ENCODE measurements at places on chromosomes 4 and X.

DNA sequence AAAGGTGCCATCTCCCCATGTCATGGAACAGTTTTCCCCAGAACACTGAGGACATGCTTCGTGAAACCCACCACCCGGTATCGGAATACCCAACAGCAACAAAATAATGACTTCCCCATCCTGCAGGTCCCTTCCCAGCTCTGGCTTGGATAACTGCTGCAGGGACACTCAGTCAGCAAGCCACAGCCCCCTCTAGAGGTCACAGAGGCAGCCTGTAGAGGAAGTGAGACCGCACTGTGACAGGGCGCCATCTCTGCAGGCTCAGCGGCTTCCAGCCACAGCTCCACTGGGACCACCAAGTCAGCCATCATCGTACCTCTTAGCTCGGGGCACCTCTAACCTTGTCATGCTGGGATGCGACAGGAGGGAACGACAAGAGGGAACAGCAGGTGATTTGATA, 315.9 kb downstream of the LDB2 start:
- no peak for DNase-seq

GRCh38 chrX:152817078-152817764, 13.3 kb downstream of the CETN2 start:
- no peak for DNase-seq

- no peak for DNase-seq
Measured at GRCh38 chr4:128275346-128275745, 12.3 kb downstream of the PGRMC2 start.

DNA sequence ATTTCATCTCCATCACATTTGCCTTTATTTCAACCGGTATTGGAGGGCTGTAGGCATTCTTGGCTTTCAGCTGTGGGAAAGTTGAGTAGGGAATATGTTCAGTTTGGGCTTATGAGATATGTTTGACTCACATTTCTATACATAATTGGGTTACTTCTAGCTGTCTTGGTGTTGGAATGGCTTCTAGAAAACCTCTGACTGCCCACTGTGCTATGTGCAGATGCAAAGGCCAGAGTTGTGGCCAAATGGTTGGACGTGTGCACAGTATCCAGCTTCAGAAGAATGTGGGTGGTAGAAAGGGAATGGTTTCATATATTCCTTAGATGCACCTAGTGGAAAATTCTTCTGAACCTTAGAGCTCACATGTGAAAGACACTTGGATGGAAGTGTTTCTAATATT, 92.6 kb upstream of the H2AZ1 start:
- DNase-seq, result no peak

DNA sequence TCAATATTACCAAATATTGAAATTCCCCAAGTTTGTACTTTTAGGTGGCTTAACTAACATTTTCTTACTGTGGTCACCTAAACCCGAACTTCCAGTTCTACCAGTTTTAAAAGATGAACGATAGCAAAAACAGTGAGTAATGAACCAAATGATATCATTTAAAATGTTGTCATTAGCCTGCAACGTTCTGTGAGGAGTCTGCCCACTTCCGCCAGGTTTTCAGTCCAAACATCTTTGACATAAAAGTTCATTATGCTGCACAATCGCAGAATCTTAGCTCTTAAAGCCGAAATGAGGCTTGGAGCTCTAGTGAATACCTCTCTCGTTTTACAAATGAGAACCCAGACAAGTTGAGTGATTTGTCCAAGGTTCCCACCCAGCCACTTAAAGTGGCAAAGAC, 762 bp downstream of the PIGA start:
- no peak for DNase-seq

GRCh38 chr4:127965062-127965802, at the start of the genes ABHD18 and MFSD8:
Gene ABHD18 (plus strand): TSS chr4:127965406. CDS start chr4:127982956, 17,550 bp downstream.
Gene MFSD8 (minus strand): TSS chr4:127965173. CDS start chr4:127965133, 40 bp downstream.
- DNase-seq, result peak; percentile 100

DNA sequence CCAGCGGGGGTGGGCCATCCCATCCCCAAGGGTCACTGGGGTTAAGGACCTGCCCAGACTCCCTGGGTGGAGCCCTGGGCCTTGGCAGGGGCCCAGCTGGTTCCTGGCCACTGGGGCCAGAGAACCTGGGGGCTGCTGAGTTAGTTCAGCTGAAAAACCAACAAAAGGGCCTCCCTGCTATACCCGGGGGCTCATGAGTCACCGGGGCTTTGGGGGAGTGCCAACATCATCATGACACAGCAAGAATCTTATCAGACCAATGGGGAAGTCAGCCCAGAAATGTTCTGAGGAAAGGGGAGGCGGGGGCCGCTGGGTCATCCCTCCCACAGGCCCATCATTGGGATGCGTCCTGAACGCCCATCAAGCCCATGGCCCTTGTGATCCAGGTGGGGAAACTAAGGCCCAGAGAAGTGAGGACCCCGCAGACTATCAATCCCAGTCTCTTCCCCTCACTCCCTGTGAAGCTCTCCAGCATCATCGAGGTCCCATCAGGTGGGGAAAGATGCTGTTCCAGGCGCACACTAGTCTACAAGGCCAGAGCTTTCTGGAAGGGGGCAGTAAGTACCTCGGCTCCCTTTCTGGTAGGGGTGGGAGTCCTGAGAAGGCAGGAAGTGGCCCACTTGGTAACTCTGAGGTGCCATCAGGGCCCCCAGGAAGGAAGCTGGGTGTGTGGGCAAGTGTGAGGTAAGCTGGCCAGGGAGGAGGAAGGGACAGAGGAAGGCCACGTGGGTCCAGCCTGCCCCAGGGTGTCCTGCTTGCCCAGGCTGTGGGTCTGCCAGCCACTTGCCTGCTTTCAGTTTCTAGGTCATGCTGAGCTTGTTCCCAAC, 4.5 kb downstream of the G6PD start:
- peak; percentile 80 for DNase-seq

DNA sequence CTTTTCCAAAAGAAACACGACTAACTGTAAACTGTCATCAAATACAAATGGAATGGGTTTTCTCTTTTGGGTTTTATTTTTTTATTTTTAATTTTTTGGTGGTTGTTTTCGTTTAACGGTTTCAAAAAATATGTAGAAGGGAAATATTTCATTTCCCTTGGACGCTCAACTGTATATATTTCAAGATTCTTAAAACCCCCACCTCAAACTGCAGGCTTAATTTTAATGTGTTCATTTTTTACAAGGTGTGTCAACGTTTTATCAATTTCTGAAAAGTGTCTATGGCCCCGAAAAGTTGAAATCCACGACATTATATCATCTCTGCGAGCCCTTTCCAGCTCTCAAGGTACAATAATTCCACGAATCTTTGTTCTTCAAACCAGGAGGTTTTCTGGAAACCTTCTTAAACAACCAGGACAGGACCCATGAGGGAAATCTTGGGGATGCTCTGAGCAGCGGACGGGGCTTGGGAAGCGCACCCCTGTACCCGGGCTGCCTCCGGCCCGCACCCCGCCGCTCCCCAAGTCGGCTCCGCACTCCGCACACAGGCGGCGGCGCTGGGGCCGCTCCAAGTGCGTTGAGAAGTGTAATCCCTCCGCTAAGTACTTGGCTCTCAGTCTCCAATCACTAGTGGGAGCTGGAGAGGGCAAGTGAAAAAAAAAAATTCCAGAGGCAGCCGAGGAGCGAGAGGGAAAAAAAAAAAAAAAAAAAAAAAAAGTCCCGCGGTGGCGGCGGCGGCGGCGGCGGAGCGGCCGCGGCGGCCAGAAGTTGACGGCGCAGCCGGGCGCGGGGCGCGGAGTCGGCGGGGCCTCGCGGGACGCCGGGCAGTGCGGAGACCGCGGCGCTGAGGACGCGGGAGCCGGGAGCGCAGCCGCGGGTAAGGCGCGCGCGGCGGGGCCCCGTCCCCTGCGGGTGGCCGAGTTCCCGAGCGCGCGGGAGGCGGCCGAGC, at the start of gene BMPR1B:
TSS of gene BMPR1B (plus strand) at position 764 of the 949 bp plus-strand sequence. CDS start 346,470 bp downstream, outside the sequence.
- DNase-seq, result peak; percentile 47

- no peak for DNase-seq
Measured at GRCh38 chr4:174037631-174038030, 245.8 kb downstream of the FBXO8 start.

GRCh38 chrX:2594491-2594890, 93.7 kb upstream of the DHRSX start:
- DNase-seq, result no peak

DNA sequence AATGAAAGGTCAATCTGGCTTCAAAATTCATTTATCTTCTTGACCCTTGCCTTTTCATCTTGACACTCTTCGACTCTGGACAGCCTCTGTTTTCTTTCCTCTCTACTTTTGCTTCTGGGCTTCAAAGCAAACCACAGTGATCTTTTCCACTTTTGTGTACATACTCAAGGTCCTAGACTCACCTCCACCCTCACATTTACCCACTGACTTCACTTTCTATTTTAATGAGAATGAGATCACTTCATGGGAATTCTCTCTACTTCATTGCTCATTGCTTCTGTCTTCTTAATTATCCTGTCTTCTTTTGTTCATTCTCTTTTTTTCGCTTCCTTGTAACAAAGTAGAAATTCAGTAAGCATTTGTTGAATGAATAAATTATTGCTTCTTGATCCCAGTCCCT, 330.1 kb upstream of the HAND2 start:
- DNase-seq, result no peak

DNA sequence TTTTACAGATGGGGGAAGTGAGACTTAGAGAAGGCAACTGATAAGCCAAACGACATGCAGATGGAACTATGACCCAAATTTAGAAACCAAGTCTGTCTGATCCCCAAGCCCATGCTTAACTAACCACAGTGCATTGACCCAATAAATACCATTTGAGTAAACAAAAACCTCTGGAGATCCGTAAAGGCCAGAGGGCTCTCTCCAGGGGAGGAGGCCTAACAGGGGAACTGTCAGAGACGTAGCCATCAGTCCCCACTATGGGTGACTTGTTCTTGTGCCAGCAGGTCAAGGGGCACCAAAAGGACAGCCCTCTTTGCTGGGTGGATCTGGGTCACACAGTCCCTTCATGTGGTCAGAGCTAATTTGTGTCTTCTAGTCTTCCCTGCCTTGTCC, 420.2 kb downstream of the BCOR start:
- DNase-seq, result no peak

DNA sequence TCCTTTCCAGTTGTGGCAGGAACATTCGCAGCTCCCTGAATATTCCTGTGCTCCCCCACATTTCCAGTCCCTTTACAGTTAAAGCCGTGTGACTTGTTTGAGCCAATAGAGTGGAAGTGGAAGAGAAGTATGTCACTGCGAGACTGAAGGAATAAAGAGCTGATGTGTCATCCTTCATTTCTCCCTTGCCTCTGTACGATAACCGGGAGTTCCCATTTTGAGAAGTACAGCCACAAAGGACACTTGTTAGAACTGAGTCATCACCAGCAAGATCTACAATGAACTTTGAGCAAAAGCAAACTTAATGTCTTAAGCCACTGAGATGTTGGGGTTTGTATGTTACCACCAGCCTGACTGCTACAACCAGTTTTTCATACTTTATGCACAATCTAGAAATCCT, 92.3 kb downstream of the SPRY1 start:
- DNase-seq, result no peak

DNA sequence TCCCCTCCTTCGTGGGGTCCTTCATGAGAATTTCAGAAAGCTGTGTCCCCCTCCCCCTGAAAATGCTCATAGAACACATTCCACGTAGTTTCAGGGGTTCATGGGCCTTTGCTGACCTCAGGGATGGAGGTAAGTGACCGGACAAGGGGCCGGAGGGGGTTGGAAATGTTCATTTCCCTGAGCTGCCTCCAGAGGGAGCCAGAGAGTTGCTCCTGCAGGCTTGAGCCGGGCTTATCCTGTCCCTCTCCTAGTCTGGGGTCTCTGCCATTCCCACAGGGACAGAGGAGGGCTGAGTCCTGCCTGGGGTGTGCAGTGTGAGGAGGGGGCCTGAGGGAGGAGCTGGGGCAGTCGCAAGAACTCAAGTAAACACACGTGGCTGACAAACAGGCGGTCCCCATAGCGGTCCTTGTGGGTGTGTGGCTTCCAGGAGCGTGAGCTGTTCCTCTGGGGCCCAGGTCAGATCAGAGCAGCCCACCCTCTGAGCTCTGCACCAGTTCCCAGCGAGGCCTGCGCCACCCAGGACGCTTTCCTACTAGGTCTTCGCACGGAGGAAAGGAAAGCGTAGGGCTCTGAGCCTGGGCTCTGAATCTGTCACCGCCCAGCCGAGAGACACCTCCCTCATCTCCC, 62.5 kb downstream of the WFS1 start:
- DNase-seq, result no peak

DNA sequence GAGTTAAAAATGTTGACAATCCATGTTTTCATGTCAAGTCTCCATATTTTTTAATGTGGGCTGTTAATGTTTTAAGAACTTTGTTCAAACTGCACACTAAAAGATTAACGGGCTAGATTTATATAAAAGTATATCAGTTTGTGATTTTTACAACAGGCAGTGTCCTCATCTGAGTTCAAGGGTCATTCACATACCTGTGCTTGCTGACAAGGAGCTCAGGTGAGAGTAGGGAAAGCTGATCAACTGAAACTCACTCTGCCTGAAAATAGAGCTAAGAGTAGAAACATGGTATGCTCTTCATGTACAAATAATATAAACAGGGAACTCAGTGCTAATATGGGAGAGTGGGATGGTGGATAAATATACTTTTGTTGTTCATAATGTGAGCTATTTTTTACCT, 102.3 kb upstream of the DKK2 start:
- DNase-seq, result no peak

GRCh38 chr4:99156992-99157391, 12.9 kb upstream of the ADH4 start:
- no peak for DNase-seq

- DNase-seq, result no peak
Measured at GRCh38 chr4:21363701-21364100, 584.9 kb downstream of the KCNIP4 start.

- no peak for DNase-seq
Measured at GRCh38 chr4:174152717-174153466, 130.6 kb downstream of the FBXO8 start.

GRCh38 chr4:165964591-165964990, 91.6 kb downstream of the TLL1 start:
- no peak for DNase-seq

- no peak for DNase-seq
Measured at GRCh38 chr4:147354237-147354636, 126.7 kb upstream of the EDNRA start.

GRCh38 chr4:95833711-95834194, 6.1 kb upstream of the PDHA2 start:
- no peak for DNase-seq

DNA sequence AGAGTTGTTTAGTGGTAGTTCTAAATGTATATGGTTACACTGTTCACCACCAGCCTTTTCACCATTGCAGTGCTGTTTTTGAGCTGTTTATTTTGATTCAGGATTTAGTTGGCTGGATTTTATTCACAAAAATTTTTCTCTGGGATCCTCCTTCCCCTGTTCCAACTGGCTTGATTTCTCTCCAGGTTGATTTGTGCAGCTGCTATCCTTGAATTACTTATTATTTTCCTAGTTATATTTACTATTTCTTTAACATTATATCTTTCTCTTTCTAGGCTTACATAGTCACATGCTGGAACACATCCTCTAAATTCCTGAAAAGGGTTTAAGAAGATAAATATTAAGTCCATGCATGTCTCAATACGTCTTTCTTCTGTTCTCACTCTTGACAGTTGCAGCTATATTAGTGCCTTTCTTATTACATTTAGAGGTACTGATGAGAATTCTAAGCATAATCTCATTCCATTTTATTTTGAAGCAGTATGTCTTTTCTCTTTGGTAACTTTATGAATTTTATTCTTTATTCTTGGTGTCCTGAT, 82.2 kb downstream of the SUPT20HL2 start:
- no peak for DNase-seq

Data from left ventricle myocardium superior (tissue), 1 donor.